Foreskin keratinocyte (primary cell): ENCODE measurements at places on chromosomes 3 and 15. TPM values are rescaled to one million over a fixed set of nuclear protein-coding genes. Genes with fewer than 3 reads are reported as not detected.

Gene ECE2
- total RNA-seq = not detected in 2 replicates

Gene SNURF
- 4.3 and 5.5 TPM in 2 replicates for total RNA-seq

Gene GOLGA8S
- 0.04 TPM in 1 of 2 replicates, not detected in the other for total RNA-seq

Gene CHRNA7
- total RNA-seq = 0.48 and 0.53 TPM in 2 replicates

Gene STRA6
- total RNA-seq = not detected in 2 replicates

Gene TMEM158
- 3.4 and 3.5 TPM in 2 replicates for total RNA-seq

- DNase-seq = peak; percentile 88
Observed at GRCh38 chr15:70430069-70430468, 332.4 kb upstream of the TLE3 start.

DNA sequence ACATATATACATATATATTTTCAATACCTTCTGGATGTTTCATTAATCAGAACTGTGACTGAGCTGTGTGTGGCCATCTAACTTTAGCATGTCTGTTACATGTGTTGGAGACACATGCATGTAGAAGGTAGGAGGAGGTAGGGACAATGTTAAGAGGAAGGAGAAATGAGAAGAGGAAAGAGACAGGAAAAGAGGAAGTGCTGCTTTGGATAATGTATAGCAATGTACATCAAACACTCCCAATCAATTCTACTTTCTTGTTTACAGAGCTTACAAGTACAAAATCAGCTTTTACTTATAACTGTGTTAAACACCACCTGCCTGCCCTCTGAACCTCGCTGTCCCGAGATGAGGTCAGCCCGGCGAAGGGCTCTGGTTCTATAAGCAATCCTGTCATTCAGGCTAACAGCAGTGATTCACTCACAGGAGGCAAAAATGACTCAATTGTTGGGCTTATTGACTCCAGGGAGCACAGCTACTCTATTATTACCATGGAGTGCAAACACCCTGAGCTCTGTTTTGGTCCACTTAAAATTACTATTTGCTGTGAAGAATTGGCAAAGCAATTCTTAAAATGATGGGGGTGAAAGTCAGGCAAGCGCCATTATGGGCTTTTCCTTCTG lies 188.9 kb downstream of the MEIS2 start:
- no peak for DNase-seq

DNA sequence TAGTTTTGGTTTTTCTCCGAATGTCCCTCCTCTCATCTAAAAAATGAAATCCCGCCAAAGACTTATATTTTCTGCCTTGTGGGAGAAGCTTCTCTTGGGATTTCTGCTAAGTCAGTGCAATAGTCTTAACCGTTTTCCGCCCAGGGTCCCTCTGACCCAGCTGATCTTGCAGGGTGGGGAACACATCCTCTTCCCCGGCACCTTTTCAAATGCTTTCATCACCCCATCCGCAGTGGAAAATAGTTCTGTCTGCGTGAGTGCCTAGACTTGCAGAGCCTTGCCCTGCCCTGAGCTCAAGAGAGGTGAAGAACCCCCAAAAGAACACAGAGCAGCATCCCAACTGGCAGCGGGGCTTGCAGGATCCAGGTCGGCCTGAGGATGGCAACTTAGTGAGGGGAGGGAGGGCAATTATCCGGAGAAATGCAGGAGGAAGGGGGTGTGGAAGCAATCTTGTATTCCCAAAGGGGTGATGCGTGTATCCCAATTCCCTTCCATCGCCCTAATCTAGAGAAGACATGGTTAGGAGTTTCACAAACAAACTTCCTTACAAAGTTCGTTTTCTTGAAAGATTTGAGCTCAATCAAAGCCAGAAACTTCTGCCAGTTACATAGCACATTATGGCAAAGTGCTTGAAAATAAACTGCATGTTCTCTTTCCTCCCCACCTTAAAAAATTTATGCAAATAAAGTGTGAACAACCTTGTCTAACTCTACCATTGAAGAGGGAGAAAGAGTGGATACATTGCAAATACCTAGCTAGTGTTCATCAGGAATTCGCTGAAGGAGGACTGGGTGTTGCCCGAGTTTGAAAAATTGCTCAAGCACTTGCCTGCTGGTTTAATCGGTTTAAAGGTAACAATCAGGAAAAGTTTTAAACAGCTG lies 79.9 kb downstream of the NR2F2 start:
- no peak for DNase-seq

DNA sequence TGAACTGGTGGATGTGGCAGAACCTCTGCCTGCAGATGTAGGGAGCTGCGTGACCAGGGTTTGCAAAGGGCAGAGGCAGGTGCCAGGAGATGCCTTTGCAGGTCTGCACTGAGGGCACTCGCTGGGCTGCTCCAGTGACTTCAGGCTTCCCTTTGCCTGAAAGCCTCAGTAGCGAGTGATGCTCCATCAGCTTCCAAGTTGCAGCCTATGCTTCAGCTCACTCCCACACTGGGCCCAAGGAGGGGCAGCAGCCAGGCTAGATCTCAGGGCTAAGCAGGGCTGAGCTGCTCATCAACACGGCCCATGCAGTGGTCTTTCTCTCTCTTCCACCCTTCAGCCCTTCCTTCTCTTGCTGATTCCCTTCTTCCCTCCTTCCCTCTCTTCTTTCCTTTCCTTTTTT lies 78.3 kb upstream of the RGMA start:
- no peak for DNase-seq

- no peak for DNase-seq
Observed at GRCh38 chr3:57063032-57063431, 2.6 kb downstream of the SPATA12 start.

- DNase-seq = peak; percentile 38
Observed at GRCh38 chr15:35519541-35520149, 26.3 kb downstream of the DPH6 start.

DNA sequence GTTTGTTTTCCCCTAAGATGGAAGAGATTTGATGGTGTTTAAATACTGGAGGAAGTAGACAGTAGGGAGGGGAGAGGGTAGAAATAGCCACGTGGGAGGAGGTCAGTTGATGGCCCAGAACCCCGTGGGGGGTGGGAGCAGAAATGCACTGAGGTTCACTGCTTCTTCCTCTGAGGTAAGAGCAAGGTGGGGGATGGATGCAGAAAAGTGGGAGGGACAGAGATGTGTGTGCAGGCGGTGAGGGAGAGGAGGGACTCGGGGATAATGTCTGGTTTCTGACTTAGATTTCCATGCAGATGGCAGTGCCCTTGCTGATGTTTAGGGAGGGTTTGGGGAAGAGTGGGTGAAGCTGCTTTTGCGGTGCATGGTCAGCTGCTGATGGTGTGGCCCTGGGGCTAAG lies 102.9 kb downstream of the ARNT2 start:
- DNase-seq = no peak

- no peak for DNase-seq
Observed at GRCh38 chr3:130825762-130826299, 68.1 kb upstream of the ATP2C1 start.

DNA sequence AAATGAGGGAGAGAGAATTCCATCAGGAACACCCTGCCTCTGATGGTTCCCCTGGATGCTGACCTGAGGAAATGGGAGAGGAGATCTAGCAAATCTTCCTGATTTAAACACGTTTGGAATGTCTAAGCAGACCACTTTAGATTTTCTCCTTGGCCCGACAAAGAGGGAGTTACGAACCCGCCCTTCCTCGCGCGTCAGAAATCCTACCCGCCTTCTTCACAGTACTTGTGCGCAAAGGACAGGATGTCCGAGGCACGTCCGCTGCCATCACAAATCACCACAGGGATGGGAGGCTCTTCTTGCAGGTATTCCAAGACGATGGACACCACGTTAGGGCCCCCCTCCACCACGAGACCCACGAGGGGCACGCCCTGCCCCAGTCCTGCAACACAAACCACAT lies 38.6 kb downstream of the TRPM1 start:
- no peak for DNase-seq

DNA sequence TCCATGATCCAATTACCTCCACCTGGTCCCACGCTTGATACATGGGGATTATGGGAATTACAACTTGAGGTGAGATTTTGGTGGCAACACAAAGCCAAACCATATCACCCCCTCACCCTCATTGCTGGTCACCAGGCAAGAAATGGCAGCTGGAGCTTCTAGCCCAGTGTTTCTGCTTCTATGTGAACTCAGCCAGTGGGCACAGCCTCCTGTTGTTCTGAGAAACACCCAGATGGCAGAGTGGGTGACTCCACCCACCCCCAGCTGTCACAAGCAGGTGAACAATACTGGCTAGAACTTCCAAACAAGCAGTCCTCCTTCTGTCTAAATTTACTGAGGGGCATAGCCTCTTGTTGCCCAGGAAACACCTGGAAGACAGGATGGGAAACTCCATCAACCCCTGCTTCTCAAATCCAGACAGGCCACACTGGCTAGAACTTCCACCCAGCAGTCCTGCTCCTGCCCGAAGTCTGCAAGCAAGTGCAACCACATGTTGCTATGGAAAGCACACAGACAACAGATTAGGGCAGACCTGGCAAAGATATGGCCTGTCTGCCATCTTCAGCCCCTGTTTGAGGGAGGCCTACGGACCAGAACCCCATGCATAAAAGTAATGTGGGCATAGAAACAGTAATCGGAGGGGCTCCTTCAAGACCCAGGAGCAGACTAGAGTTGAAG lies 114.1 kb downstream of the DTWD1 start:
- DNase-seq = no peak

DNA sequence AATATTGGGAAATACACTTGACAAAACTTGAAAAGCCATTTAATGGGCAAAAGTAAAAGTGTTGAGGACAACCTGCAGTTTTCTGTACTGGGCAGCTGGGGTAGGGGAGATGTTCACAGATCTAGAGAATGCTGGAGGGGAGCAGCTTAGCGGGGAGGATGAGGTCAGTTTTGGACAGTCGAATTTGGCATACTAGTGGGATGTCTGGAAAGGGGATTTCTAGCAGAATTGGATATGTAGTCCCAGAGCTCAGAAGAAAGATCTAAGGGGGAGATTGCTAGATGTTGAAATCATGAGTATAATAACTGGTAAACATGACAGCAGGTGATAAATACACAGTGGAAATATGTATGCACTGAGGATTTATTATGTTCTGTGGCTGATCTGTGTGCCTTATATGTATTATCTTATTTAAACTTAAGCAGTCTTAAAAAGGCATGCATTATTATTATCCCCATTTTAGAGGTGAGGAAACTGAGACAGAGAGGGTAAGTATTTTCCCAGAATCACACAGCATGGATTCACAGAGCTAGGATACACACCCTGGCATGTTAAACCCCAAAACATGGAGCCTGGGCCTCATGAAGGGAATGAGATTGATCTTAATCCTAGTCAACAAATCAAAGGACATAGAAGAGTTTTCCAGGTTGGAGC lies 42.7 kb downstream of the TLNRD1 start:
- no peak for DNase-seq

DNA sequence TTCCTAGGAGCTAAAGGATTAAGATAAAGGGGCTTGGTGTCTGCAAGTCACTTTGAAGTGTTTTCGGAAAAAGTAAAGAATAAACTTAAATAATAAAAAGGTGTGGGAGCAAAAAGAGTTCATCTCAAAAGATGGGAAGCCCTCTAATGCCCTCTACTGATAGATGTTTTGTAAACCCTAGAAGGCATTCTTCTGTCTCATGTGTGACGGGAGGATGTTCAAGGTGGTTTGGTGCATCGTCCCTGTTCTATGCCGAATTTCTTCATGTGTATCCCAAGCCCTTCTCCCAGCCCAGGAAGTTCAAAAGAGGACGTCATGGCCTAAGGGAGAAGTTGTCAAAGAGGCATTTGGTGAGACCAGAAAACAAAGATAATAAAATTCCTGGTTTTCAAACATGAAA lies 37.2 kb downstream of the CCK start:
- no peak for DNase-seq

DNA sequence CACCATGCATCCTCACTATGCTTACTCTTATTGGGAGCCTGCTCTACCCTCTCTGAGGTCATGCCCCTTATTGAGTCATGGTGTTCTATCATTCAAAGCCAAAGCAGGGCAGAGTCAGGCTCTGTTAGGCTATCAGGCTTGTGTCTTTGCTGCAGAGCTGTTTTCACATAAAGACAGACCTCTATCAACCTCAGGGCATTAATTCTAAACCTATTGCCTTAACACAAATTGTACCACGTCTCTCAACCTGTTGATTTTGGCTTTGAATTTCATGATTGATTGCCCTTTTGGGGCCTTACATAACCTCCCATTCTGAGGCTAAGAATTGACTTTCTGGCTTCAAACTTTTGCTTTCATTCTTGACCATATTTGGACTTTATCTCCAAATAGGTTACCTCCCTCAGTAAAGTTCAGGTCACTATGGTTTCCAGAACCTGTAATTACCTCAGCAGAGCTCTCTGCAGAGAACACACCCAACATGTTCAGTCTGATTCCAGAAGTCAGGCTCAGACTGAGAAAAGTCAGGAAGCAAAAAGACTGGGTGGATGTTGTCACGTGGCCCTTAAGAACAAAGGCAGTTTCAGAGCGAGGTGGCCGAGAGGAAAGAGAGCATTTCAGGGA lies 221.4 kb upstream of the NANOGP8 start:
- peak; percentile 70 for DNase-seq

- peak; percentile 6 for DNase-seq
Observed at GRCh38 chr3:178663201-178663934, 127.1 kb downstream of the KCNMB2 start.

- no peak for DNase-seq
Observed at GRCh38 chr15:66943456-66944095, 121.8 kb upstream of the SMAD3 start.
